ENCODE measurements at places on chromosomes 13 and 19.

DNA sequence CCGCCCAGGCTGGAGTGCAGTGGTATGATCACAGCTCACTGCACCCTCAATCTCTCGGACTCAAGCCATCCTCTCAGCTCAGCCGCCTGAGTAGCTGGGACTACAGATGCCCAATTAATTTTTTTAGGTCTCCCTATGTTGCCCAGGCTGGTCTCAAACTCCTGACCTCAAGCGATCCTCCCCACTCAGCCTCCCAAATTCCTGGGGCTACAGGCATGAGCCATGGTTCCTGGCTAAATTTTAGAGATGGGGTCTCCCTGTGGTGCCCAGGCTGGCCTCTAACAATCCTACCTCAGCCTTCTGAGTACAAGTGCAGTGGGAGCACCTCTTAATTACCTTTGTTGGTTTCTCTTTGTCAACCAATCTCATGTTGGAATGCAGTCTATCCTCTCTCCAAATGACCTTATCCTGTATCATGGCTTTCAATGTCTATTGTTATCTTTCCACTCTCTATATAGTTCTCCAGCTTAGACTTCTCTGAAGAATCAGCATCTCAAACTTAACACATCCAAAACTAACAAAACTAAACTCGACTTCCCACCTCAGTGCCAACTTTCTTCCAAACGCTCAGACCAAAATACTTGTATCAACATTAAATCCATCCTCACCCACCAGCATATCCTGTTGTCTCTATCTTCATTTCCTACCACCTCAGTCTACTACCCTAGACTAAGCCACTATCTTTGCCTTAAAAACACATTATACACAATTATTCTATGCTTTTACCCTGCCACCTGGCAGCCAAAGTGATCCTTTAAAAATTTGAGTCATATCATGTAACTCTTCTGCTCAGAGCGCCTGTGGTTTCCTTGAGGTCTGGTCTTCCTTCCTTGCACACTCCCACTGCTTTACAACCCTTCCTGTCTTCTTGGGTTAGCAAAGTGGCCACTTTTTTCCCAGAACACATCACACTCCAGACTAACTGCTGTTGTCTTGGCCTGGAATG is 6.7 kb downstream of the TPT1 start:
- DNase-seq = peak; percentile 87

- DNase-seq = no peak
These were observed 109.8 kb upstream of the FREM2 start for GRCh38 chr13:38577048-38577447.

DNA sequence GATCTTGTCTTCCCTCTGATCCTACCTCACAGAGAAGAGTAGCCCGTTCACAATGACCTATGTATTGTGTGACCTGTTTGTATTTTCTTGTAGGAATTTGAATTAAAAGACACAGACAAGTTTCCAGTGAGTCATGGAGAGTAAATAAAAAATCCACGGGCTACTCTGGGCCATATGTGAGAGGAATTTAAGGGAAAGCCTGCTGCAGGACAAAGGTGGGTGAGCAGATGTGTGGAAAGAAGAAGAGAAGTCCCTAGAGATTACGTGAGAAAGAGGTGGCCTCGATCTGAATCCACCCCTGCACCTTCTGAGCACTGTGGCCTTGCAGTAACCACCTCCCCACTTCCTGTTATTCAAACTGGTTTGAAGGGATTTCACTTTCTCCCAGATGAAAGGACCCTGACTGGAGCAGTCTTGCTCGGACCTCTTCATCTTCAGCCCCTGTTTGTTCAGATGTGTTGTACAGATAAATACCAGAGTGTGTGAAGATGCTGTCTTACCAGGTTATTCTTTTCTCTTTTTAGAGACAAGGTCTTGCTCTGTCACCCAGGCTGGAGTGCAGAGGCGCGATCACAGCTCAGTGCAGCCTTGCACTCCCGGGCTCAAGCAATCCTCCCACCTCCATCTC is 205.4 kb downstream of the PDS5B start:
- DNase-seq = peak; percentile 67

- no peak for DNase-seq
These were observed 4.6 kb downstream of the CEACAM16 start for GRCh38 chr19:44703336-44704078.

- no peak for DNase-seq
These were observed 99.0 kb upstream of the MCF2L start for GRCh38 chr13:112870051-112870331.

DNA sequence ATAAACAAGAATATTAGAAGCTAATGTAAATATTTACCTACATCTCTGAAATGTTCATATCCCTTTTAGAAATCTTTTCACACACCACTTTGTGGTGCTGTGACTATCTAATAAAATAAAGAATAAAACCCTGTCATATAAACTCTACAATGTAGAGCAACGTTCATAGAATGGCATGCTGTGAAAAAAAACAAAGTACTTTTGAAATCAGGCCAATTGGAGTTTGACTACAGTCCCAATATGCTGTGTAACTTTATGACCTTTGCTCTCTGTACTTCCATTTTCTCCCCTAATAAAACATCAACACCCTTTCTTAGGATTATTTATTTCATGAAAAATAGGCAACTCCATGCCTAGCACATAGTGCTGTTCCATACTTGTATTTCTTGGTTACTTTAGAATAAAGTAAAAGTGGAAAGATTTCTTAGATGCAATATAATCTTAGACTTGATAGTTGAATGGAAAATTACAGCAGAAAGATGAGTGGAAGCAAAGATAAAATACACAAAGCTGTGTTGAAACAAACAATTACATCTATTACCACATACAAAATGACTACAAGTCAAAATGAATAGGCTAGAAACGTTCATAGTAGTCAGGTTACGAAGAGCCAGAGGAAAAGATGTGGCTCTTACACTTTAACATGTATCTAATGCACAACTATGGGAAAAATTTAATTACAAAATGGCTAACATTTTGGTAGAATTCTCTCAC is 613.2 kb upstream of the SLITRK5 start:
- DNase-seq = no peak

DNA sequence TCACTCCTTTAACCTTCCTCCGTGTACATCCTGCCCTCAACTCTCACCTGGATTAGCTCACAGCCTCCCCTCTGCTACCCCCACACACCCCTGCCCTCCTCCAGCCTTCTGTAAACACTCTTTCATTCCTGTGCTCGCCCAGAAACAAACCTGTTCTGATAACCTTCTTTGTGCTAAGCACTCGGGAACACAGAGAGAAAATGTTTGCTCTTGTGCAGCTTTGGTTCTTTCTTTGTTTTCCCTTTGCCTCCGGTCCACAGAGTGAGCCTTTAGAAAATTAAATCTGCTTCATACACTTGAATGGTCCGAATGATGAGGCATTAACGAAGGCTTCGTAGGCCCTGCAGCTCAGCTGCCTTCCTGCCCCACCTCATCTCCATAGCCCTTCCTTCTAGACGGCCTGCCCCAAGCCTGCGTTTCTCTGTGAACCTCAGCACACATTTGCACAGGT is 6.6 kb upstream of the ZDHHC20 start:
- DNase-seq = no peak

- DNase-seq = no peak
These were observed 326.1 kb downstream of the SLITRK6 start for GRCh38 chr13:85473144-85473543.

DNA sequence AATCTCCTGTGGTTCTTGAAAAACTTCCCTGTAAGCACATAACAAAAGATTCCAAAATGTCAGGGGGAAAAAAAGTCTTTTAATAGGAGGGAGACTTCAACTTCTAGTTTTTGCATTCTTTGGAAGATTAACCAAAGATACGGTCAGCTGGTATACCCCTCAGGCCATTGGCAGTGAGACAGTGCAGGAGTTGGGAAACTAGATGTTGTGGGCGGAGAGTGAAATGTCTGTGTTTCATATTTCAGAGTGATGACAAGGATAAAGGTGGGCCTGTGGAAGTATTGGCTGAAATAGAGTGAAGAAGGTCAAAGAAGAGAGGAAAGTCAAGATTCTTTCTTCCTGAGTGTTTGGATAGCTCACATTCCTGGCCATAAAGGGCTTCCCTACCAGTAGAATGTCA is 40.8 kb downstream of the CYP2B6 start:
- DNase-seq = no peak

DNA sequence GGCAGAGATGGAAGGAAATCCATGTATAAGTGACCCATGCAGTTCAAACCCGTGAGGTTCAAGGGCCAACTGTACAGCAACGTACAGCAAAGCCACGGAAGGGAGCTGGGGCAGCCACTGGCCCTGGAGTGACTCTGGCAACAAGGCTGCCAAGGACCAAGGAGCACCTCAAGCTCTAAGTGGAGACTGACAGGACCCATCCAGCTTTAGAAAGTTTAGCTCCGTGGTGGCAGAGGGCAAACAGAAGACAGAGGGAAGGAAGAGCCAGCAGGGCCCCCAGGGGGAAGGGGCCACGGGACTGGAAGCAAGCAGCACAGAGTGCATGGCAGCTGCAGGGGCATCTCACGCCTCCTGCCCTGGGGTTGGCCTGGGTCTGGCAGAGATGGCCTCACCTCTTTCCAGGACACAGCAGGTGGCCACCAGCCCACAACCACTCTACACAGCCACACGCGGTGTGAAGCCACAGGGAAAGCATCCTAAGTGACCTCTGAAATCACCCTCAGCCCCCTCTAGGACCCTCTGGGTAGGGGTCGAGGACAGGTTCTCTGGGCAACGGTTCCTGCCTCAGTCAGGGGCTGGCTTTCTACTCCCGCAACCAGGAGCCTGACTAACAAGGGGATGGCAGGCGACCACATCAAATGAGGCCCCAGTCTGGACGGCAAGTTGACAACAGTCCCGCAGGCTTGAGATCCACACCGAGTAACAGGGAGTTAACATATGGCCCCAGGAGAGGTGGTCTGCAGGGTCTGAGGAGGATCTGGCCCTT is 3.8 kb downstream of the MIER2 start:
- DNase-seq = no peak

DNA sequence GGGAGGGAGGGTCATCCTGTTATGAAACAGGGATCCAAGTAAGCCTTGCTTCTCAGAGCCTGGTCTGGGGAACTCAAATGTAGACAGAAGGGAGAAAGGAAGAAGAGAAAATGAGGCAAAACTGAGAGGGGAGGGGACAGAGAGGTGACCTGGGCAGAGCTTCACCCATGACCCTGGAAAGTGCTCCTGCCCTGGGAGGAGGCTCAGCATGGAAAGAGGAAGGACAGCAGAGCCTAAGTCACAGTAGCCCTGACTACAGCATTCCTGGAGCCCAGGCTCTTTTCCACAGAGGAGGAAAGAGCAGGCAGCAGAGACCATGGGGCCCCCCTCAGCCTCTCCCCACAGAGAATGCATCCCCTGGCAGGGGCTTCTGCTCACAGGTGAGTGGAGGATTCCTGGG is at the start of gene CEACAM3:
CEACAM3 (plus strand) TSS at position 226 of the 400 bp plus-strand sequence; CDS start at position 317, 91 bp downstream.
- DNase-seq = no peak

DNA sequence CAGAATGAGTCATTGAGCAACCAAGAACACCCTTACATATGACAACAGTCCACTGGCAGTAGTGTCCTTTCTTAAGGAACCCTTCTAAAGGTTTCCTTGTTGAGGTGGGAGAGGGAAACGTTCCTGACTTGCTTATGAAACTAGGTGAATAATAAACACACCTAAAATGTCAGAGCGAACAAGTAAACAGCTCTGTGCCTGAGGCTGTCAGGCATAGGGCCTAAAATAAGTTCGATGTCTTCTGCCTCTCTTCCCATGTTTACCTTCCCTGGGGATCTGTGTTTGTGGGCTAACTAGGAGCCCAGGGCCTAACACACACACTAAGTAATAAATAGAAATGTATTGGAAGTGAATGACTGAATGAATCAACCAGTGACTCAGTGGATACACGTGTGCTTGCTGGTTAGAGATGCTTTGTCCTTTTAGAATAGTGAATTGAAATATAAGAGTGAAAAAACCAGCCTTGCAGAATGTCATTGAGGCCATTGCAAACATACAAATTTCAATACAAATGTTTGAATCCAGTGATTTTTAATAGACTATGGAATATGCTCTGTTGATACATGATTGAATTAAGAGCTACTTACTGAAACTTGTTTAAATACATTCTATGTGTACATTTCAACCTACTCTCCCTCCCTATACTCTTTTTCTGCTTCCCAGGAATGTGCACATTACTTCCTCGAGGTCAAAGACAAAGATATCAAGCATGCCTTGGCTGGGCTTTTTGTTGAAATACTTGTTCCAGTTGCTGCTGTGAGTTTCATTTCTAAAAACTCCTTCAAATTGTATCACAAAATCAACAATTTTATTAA is 102.9 kb downstream of the FRY start:
- DNase-seq = no peak

DNA sequence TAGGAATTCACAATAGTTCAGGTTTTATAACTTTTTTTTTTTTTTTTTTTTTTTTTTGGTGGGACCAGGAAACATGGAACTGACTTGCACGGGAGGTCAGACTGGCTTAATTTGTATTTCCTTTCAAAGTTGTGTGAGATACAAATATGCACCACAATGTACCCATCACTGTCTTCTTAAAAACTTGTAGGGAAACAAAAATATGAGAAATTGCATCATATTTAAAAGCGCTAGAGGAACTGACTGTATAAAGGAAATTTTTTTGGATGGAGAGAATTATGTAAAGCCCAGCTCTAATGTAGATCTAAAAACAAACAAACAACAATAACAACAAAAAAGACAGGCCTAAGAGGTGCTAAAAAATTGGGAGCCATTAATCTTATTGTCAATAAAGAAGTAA is 246.5 kb downstream of the DCT start:
- no peak for DNase-seq

GRCh38 chr19:34678421-34678820 is 943 bp downstream of the ZNF302 start:
- no peak for DNase-seq

DNA sequence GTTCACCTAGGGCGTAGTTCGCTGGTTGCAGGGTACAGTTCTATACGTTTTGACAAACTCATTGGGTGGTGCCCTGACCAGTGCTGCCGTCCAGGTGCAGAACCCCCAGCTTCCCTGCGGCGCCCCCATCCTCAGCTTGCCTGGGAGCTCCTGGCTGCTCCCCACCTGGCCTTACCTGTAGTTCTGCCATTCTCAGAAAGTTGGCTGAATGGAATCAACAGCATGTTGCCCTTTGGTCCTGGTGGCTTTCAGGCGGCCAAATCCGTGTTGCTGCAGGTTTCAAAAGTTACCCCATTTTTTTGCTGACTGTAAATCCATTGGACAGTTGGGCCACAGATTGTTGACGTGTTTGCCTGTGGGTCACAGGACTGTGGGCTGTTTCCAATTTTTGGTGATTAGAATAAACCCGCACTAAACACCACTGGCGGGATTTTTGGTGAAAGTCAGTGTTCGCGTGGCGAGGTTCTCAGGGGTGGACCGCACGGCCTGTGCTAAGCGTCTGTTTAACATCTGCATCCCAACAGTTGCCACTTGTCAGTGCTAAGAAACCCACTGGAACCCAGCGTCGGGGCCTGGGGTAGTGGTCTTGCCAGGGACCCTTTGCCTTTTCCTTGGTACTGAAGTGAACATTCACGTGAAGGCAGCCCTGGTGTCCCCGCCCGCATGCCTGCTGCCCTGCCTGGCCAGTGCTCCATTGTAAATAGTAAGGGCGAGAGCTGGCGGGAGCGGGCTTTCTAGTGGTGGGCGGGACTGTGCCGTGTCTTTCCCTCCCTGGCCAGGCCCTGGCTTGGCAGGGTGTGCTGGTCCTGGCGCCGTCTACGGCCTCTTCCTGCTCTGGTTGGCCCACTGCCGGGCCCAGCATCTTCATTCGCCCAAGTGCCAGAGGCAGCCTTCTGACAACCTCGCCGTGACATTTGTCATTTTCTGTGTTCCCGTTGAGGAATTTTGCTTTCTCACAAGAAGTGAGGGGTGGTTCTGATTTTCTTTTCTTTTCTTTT is 3.3 kb downstream of the DOT1L start:
- no peak for DNase-seq

GRCh38 chr19:11445141-11445540 is 9.7 kb downstream of the PRKCSH start:
- DNase-seq = no peak
